IMR-90 (cell line): ENCODE measurements at places on chromosomes 13 and 19. TPM values are rescaled to one million over a fixed set of nuclear protein-coding genes. Genes with fewer than 3 reads are reported as not detected.

ZNF418 gene
- total RNA-seq, result 3.4 and 4.2 TPM in 2 replicates

C19orf18 gene
- not detected in 2 replicates for total RNA-seq

ZSCAN1 gene
- total RNA-seq, result not detected in 2 replicates

UBL3 gene
- 19.9 and 30.3 TPM in 2 replicates for total RNA-seq

GPX4 gene
- 357 and 415 TPM in 2 replicates for total RNA-seq

C5AR1 gene
- total RNA-seq, result under 0.01 TPM in 1 of 2 replicates, not detected in the other

TLE6 gene
- under 0.01 and 0.28 TPM in 2 replicates for total RNA-seq

CERS1 gene
- 0.56 and 0.90 TPM in 2 replicates for total RNA-seq

DNA sequence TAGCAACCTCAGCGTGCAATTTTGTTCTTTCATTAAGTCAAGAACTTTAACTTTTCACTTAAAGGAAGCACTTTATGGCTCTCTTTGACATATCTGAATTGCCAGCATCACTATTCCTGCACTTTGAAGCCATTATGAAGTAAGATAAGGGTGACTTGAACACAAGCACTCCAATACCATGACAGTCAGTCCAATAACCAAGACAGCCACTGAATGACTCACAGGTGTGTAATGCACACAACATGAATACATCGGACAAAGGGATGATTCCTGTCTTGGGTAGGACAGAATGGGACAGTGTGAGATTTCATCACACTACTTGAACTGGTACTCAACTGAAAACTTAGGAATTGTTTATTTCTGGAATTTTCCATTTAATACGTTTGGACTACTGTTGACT is 233.7 kb upstream of the IPO5 start:
- no peak for DNase-seq

GRCh38 chr13:102878481-102878880 is 32.6 kb downstream of the ERCC5 start:
- DNase-seq, result peak; percentile 76

GRCh38 chr13:102771298-102772041 is 2.1 kb downstream of the TEX30 start:
- DNase-seq, result no peak

GRCh38 chr19:15265850-15266248 is 33.6 kb upstream of the EPHX3 start:
- DNase-seq, result peak; percentile 98

DNA sequence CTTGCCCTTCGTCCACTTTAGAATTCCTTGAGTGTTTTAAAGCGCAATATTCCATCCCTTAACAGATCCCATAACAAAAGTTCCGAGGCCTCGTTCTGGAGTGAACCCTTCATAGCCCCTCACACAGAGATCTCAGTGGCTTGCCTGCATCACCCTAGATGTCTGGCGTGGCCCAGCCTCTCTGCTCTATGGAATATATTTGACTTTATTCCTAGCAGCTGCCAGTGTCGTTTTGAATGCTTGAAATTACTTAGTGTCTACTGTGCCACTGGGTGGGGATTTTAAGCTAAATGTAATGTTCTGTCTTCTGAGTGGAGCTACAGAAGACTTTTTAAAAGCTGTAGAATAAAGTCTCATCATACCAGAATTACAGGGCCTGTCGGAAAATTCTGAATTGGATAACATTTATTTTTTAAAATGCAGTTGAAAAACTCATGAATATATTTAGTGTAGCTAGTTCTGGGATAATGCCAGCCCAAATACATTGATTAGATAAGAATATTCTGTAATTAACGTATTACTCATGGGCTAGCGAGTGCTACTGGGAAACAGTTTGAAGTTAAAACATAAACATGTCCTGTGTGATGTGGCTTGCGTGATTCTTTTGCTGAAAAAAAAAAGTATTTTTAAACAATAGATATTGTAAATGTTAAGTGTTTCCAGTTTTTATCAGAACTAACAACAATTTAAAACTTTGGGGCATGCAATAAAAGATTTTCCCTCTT is 111.8 kb downstream of the ESD start:
- DNase-seq, result no peak

DNA sequence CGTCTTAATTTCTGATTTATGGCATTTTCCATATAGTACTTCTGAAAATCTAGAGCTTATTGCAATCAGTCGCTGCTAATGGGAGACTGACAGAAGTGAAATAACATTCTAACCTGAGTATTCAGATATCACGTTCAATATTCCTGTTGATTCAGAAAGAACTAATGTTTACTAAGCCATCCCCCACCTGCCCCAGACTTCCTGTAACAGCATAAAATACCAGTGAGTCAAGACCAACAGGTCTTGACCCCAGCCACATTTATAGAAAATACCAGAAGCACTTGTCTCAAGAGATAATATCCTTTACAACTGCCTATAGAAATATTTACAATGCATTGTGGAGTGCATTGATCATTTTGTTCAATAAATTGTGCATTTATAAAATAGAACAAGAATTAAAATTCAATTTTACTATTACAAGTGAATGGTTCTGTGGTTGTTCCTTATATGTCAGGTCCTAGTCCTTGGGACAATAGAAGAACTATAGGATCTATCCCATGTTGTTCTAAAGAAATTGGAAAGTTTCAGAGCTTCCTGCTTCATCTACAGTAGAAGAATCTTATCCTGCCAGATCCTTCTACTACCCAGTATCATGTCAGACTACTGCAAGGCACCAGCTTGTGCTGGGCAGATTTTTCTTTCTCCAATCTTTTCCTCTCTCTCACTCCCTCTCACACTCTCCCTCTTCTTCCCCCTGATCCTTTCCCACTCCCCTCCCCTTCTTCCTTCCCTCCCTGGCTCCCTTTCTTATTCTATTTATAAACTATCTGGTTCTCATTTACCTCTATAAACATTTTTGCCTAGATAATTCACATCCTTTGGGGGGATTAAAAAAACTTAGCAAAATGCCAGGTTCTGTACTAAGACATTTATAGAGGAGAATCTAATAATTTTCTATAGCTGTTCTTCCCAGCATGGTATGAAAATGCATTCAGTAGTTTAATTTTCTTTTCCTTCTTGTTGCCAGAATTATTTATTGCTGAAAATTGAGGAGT is 629.9 kb downstream of the DIAPH3 start:
- peak; percentile 34 for DNase-seq

DNA sequence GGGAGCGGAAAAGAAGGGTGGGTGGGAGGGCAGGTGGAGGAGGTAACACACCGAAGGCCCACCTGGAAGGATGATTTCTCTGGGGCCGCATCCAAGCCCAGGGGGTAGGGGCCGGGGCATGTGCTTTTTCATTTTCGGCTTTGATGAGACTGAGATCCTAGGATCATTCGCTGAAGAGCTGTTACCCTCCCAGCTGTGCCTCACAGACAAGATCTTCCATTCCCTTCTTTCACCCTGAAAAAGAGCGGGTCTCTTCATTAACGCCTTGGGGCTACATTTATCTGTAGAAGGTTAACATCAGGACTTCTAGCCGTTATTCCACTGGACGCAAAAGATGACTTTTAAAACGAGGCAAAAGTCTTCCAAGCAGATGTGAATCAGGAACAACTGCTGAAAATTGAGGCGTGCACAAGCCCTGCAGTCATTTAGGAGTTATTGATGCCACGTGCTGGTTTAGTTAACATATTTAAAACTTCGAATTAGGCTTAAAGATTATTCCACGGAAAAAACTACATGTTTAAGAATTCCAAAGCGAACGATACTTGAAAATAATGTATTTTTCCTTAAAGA is 1.1 kb downstream of the LMO7 start:
- no peak for DNase-seq

DNA sequence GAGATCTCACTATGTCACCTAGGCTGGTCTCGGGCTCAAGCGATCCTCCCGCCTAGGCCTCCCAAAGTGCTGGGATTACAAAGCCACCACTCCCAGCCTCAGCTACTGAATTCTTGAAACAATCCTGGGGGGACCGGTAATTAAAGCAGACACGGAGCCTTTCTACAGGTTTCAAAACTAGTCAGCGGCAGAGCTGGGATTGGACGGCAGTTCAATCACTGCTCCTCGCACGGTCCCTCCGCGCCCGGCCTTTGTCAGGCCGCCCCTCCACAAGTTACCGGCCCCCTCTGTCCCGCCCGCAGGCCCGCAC is 229 bp downstream of the BORCS8 start:
- no peak for DNase-seq

GRCh38 chr19:43318203-43318602 is 35.3 kb upstream of the CD177 start:
- DNase-seq, result no peak

DNA sequence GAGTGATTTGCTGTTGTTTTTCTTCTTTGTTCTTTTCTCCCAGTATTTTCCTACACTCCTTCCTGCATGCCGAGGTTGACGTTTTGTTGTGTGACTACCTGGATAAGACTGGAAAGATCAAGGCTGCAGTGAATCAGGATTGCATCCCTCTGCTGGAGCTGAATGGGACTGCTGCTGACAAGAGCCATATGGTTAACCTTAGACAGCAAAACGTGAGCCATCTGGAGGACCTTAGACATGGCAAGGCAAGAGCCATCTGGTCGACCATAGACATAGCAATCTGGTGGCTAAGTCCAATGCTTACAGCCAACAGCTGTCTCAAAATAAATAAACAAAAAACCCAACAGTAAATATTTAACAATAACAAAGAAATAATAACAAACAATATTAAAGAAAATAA is 42.6 kb upstream of the ZNF91 start:
- DNase-seq, result no peak

DNA sequence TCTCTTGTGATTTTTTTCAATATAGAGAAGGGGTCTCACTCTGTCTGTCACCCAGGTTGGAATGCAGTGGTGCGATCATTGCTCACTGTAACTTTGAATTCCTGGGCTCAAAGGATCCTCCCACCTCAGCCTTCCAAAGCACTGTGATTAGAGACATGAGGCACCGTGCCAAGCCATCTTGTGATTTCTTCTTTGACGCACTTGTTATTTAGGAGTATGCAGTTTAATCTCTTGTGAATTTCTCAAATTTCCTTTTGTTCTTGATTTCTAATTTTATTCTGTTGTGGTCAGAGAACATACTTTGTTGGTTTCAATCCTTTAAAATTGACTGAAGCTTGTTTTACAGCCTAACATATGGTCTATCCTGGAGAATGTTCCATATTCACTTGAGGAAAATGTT is 14.5 kb downstream of the IPO5 start:
- no peak for DNase-seq

GRCh38 chr19:58579473-58580142 is 6.5 kb upstream of the MZF1 start:
- DNase-seq, result no peak

DNA sequence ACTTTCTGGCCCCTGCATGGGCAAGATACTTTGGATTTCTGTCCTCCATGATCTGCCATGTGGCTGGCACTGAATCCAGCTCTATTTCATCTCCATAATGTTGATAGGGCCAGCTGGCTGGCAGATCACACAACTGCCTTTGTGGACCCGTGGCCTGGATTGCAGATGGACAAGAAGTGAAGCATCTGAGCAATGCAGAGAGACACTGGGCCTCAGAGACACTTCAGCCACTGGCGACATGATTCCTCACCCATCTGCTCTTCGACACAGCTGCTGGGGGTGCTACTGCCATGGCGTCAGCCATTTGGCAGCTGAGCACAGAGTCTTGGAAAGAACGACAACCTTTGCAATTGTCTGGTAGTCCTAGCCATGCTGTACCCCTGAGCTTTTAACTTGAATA is 79.5 kb upstream of the MYO16 start:
- DNase-seq, result no peak

DNA sequence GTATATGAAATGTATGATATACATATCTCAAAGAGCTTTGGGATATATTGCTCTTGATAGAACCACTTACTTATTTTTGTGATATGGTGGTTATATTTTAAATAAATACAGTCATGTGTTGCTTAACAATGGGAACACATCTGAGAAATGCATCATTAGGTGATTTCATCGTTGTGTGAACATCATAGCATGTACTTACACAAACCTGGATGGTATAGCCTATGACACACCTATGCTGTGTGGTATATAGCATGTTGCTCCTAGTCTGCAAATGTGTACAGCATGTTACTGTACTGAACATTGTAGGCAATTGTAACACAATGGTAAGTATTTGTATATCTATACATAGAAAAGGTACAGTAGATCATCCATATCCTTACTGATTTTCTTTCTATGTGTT is 7.7 kb downstream of the RB1 start:
- DNase-seq, result no peak

DNA sequence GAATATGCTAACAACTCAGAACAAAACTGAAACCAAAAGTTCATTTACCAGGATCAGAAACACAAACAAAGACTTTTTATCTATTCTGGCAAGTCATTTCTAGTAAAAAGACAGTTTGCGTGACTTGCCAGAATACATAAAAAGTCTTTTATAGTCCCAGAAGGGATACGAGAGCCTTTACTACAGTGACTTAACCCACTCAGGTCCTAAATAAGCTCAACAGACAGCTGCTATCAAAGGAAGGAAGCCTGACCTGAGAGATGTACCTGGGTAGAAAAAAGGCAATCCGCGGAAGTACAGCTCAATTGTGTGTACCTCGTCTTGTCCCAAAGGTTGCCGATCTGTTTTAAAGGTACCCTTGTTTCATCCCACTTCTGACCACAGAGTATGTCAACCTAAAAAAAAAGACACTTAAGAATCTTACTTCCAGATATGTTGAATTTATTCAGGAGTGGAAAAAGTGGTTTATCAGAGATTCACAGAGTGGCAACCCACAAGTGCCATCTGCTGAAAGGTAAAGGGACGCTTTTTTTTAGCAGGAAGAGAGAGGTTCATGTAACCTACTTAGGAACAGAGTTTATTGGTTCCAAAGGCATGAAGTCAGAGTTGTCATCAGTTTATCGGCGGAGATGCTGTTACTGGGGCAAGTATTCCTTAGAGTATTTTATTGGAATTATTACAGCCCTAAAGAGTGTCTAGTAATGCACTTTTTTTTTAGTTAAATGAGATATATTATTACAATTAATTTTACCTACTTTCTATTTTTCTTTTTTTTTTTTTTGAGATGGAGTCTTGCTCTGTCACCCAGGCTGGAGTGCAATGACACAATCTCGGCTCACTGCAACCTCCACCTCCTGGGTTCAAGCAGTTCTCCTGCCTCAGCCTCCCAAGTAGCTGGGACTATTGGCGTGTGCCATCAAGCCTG is 69.7 kb upstream of the C1QTNF9B start:
- DNase-seq, result peak; percentile 15

DNA sequence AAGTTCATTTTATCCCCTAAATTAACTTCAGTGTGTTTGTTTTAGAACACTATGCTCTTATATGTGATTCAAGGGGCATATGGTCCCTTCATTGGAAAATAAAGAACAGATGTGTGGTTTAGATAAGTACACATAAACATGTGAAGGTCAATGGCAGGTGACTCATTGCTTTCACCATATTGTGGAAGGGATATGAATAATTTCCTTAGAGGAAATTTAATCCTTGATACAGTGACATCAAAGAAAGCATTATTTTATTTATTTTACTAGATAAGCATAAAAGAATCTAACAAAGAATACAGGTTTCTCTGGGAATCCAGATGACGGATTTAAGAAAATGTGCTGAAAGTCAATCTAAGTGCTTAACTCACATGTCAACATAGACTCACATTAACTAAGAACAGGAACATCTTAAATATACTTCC is 373.5 kb downstream of the KCTD12 start:
- DNase-seq, result peak; percentile 97

GRCh38 chr13:107838588-107839161 is 376.7 kb downstream of the LIG4 start:
- DNase-seq, result no peak
